OCI-LY7 (cell line): ENCODE measurements at places on chromosomes 4 and X. TPM values are rescaled to one million over a fixed set of nuclear protein-coding genes. Genes with fewer than 3 reads are reported as not detected.
A peak's percentile ranks its signal among the peaks of the same experiment; 100 is the strongest.

- DNase-seq, result no peak
Observed at GRCh38 chr4:163610648-163611047, 116.2 kb downstream of the TMA16 start.

DNA sequence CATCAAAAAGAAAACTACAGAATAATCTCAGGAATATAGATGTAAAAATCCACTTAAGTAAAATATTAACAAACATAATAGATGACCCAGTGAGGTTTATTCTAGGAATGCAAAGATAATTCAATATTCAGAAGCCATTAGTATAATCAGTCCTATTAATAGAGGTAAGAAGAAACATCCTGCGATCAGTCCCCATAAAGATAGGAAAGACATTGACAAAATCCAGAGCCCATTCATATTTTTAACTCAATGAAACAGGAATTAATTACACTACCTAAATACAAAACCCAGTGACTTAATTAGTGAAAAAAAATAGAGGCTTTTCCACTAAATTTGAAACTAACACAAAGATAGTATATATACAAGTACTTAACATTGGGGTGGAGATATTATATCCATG lies 321.4 kb upstream of the INTU start:
- DNase-seq, result no peak

- DNase-seq, result peak; percentile 21
Observed at GRCh38 chrX:2425286-2426071, 75.3 kb downstream of the DHRSX start.

- DNase-seq, result no peak
Observed at GRCh38 chrX:37455381-37455780, 106.2 kb downstream of the PRRG1 start.

GRCh38 chrX:43958529-43958928 lies 14.7 kb downstream of the NDP start:
- peak; percentile 40 for DNase-seq

GRCh38 chrX:7641141-7641540 lies 201.8 kb upstream of the VCX start:
- DNase-seq, result no peak

The TIGD4 gene
- 1.0 and 1.2 TPM in 2 replicates for total RNA-seq

The CENPVL1 gene
- total RNA-seq, result not detected in 2 replicates

DNA sequence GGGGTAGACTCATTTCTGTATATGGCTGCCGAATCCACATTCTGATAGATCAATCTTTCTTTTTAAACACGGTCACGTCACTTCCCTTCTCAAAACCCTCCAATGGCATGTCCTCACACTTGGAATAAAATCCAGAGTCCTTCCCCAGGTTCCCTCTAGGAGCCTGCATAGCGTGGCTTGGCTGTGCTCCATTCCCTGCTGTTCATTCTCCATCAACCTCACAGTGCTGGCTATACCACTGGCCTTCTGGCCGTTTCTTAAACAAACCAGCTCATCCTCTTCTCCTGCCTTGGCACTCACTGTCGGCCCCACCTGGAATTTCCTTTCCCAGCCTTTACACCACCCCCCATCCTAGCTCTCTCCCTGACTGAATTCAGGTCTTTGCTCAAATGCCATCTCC lies 77.1 kb downstream of the RBM47 start:
- DNase-seq, result no peak

DNA sequence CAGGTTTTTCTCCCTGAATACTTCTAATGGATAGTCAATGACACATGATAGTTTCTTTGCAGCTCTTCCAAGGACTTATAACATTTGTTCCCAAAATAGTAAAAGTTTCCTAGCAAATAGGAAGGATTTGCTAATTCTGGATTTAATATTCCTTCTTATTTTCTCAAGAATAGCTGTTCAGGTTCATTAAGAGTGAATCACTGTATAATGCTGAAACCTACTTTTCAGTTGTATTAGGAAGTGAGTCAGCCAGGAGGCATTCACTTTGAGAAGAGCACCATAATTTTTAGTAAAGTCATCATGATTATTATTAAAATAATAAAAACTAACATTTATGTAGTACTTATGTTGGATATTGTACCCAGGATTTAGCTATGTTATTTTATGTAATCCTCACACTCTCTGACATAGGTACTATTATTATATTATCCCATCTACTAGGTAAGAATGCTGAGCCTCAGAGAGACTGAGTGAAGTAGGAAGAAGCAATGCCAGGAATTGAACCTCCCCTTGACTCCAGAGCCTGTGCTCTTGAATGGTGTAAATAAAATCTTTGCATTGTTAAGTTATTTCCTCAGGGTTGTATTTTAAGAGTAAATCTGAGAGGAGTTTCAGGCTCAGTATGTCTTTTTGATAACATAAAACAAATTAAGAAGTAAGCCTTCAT lies 114.8 kb downstream of the REELD1 start:
- no peak for DNase-seq

The PLRG1 gene
- total RNA-seq, result 102 and 104 TPM in 2 replicates

The BRS3 gene
- not detected in 2 replicates for total RNA-seq

The TAF7L gene
- not detected in 2 replicates for total RNA-seq

- DNase-seq, result peak; percentile 10
Observed at GRCh38 chr4:42148425-42148824, 4.0 kb downstream of the BEND4 start.
